MV-4-11 (cell line): ENCODE measurements at places on chromosomes 3 and 15.

GRCh38 chr3:52783211-52783555 is 5.8 kb downstream of the ITIH1 start:
- no peak for DNase-seq

GRCh38 chr3:39203402-39203801 is 11.0 kb upstream of the XIRP1 start:
- no peak for DNase-seq

DNA sequence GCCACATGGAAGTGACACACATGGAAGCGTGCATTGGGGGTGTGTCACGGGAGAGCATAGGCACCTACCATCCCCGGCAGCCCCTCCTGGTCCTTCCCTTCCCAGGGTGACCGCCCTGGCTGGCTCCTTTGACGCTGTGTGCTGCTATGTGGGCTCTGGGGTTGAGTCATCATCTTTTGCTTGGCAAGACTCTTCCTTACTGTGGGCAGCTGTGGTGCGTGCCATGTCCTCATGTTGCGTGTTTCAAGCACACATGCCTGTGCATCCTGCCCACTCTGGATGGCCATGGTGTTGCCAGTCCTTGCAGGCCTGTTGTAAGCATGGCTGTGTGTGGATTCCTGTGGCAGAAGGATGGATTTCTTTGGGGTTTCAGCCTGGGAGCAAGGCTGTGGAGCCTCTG is 14.0 kb downstream of the PLXNA1 start:
- DNase-seq, result no peak

DNA sequence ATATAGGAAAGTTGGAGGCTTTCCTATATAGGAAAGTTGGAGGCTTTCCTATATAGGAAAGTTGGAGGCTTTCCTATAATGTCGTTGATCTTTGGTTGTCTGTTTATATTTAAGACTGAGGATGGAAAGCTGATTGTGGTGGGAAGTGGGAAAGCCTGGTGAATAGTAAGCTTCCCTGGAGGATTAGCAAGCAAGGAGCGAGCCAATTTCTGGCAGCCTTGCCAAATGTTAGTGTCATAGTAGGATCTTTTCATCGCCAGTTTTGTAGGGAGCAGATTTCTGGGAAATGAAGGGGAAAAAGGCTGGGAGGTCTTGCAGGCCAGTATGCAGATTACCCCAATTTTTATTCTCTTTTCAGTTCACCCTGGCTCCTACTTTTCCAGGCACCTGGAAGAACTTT is 39.9 kb upstream of the CCNL1 start:
- DNase-seq, result no peak

DNA sequence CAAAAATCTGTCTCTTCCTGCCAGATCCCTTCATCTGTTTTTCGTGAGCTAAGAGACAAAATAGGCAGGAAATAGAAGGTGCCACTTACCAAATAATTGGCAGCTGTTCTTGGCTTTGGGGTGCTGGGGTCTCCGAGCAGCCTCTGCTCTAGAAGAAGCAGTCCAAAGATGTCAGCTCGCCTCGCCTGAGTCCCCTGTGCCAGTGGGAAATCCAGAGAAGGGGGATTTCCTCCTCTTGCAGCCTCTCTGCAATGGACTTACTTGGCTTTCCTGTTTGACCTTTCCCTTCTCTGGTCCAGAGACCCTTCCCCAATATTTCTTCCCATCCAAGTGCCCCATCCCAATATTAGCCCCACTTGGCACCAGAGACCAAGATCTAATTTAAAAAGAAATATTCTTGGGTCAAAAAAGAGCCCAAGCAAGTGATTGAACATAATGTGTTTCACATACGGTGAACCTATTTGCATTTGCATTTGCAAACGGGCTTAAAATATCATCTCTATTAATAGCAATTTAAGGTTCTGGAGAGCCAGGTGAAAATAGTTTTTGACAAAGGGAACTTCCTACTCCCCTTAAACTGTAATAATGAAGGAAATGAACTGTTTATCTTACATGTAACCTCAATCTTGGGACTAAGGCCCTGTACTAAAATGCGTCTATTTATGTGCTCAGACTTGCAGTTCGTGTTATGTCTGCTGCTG is 23.2 kb downstream of the CD86 start:
- DNase-seq, result no peak

DNA sequence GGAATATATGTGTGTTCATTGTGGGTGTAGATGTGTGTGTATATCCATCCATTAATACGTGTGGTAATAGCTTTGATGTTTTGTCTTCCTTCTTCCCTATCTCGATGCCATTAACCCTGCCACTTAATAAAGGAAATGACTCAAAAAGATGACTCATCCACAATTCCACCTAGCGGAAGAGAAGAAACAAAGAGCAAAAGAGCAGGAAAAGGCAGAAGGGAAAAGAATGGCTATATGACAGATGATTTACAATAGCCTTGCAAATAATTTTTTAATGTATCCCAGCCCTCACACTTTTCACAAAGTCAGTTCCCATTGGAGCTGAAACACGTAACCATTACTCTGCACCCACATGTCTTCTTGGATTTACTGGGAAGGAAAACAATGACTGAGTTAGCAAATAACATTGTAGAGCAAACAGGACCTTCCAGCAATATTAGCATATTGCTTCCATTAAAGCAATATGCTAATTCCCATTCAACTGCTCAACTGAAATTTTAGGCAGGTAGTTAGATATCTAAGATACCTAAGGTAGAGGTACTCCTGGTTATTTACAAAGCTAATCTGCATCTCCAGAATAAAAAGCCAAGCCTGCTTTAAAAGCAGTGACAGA is 197.2 kb downstream of the KCNAB1 start:
- no peak for DNase-seq
